ENCODE measurements at places on chromosomes 3 and 15. TPM values are rescaled to one million over a fixed set of nuclear protein-coding genes. Genes with fewer than 3 reads are reported as not detected.
A peak's percentile ranks its signal among the peaks of the same experiment; 100 is the strongest.

DUOX1 gene
- 0.31 TPM for total RNA-seq

TIPIN gene
- total RNA-seq: 19.7 TPM

ALDH1A3 gene
- 143 TPM for total RNA-seq

CAV3 gene
- not detected for total RNA-seq

RARRES1 gene
- 1.3 TPM for total RNA-seq

DNASE1L3 gene
- total RNA-seq: not detected

DNA sequence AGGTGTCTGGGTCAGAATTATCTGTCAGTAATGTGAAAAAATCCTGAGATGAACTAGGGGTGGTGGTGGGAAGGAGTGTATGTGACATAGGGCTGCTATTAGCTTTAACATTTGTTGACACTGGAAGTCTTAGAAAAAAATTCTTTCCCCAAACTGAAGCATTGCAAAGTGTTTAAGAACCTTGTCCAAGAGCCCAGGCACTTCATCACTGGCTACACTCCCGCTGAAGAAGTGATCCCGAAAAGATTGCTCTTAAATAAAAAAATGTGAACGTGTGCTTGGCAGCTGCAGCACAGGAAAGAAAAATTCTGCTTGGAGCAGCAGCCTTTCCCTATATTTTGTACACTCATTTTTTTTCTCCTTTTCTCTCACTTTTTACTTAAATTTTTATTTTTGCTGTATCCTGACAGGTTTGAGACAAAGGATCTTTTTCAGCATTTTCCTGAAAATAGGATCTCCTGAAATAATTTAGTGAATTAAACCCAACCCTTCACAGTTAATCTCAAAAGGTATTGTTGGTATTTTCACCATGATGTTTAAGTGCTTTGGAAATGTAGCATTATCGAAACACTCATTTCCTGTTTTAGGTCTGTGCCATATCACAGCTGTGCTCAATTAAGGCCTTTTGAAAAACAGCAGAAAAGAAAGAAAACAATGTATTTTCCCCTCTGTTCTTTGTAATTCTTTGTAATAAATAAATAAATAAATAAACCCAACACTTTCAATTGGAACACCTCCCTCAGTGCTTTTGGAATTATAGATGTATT is 477.6 kb downstream of the ZNF385D start:
- H3K27ac ChIP-seq: no peak overlapping the region
- H3K27me3 ChIP-seq: no peaks in the 10 kb centered on the region
- H3K36me3 ChIP-seq: no peaks in the 10 kb centered on the region
- H3K4me3 ChIP-seq: no peak overlapping the region
- DNase-seq: no peak
- H3K4me1 ChIP-seq: no peaks in the 10 kb centered on the region

- no peak overlapping the region for H3K4me3 ChIP-seq
- H3K4me1 ChIP-seq: peaks cover 11% of the 10 kb centered on the region
- no peaks in the 10 kb centered on the region for H3K36me3 ChIP-seq
- no peak for DNase-seq
These were observed 5.7 kb upstream of the APEH start for GRCh38 chr3:49668414-49668797.

GRCh38 chr15:64288577-64288976 is 67.4 kb downstream of the CSNK1G1 start:
- no peaks in the 10 kb centered on the region for H3K36me3 ChIP-seq
- H3K27ac ChIP-seq: no peak overlapping the region
- H3K4me1 ChIP-seq: no peaks in the 10 kb centered on the region
- no peak overlapping the region for H3K4me3 ChIP-seq
- peak; percentile 8 for DNase-seq

GRCh38 chr15:28969511-28970085 is 83.8 kb downstream of the APBA2 start:
- no peak overlapping the region for H3K4me3 ChIP-seq
- DNase-seq: no peak
- H3K27ac ChIP-seq: no peak overlapping the region

DNA sequence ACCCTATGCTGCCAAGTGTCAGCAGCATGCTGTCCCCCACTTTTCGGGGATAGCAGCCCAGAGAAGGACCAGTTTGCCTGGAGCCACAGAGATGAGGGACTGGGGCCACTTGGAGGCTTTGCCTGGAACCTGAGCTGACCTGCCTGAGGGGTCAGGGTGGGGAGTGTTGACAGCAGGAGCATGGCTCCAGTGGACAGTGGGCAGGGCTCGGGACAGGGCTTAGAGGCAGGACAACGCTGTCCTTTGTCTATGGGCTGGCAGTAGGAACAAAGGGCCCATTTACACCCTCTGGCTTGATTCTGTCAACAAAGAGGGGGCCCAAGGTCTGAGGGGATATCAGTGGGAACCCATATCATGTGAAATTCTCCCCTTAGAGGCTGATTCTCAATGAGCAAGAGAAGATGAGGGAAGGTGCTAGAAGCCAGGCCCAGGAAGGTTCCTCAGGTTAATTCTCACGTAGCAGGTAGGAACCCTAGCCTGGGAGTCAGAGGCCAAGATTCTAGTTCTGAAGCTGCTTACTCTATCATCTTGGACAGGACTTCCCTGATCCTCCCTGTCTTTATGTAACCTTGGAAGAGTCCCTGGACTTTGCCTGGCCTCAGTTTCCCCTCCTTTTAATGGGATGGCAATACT is 29.7 kb upstream of the HHATL start:
- H3K27ac ChIP-seq: no peak overlapping the region
- H3K27me3 ChIP-seq: no peaks in the 10 kb centered on the region
- H3K4me1 ChIP-seq: no peaks in the 10 kb centered on the region
- H3K36me3 ChIP-seq: no peaks in the 10 kb centered on the region
- DNase-seq: no peak

- no peaks in the 10 kb centered on the region for H3K36me3 ChIP-seq
- H3K27me3 ChIP-seq: no peaks in the 10 kb centered on the region
- peaks cover 34% of the 10 kb centered on the region for H3K4me1 ChIP-seq
These were observed 62.0 kb upstream of the NR2E3 start for GRCh38 chr15:71748293-71748718.

DNA sequence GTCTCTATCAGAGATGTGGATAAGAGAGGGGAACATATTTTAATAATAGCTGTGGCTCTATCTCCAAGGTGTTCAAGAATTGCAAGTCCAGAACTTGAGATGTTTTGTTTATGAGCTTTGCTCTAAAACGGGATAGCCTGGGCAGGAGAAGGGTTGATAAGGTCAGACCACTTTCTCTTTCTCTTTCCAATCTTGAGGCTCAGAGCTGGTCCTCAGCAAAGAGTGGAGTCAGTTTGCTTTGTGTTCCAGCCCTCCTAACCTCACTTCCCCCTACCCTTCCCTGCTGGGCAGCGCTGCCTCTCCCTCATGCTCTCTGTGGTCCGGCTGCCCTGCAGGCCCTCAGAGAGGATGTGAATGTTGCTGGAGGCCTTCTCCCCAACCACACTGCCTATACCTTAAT is 13.8 kb downstream of the KLHL6 start:
- no peaks in the 10 kb centered on the region for H3K36me3 ChIP-seq
- no peaks in the 10 kb centered on the region for H3K27me3 ChIP-seq
- H3K4me3 ChIP-seq: no peak overlapping the region
- DNase-seq: no peak
- H3K27ac ChIP-seq: no peak overlapping the region

DNA sequence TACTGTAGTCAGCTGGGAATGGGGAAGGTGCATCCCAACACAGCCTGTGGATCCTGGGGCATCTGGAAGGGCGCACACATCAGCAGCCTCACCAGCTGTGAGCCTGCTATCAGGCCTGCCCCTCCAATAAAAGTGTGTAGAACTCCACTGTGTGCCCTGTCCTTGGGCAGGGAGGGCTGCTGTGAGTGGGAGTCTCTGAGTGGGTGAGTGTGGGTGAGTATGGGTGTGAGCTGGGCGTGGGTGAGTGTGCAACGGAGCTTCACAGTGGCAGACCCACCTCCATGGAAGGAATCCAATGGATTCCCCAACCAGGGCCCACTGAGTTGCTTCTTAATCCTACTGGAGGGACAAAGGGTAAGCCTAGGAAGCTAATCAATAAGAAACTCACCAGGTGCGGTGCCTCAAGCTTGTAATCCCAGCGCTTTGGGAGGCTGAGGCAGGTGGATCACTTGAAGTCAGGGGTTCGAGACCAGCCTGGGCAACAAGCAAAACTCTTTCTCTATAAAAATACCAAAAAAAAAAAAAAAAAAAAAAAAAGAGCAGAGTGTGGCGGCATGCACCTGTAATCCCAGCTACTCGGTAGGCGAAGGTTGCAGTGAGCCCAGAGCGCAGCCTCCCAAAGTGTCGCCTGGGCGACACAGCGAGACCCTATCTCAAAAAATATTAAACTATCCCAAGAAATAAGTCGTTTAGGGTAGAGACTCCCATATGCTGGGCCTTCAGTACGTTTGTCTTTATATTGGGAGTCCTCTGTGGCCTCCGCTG is 555 bp upstream of the RCCD1 start:
- peaks cover 23% of the 10 kb centered on the region for H3K4me1 ChIP-seq
- H3K27me3 ChIP-seq: no peaks in the 10 kb centered on the region
- peak overlapping the region; percentile 77 for H3K4me3 ChIP-seq
- peak overlapping the region; percentile 96 for H3K27ac ChIP-seq
- no peak for DNase-seq
- H3K36me3 ChIP-seq: peaks cover 4% of the 10 kb centered on the region

GRCh38 chr15:39411102-39411989 is 169.5 kb upstream of the THBS1 start:
- no peak for DNase-seq
- no peaks in the 10 kb centered on the region for H3K36me3 ChIP-seq
- H3K4me3 ChIP-seq: no peak overlapping the region
- H3K27ac ChIP-seq: no peak overlapping the region
- no peaks in the 10 kb centered on the region for H3K4me1 ChIP-seq
- no peaks in the 10 kb centered on the region for H3K27me3 ChIP-seq

- H3K27me3 ChIP-seq: peaks cover 2% of the 10 kb centered on the region
- no peak for DNase-seq
- no peaks in the 10 kb centered on the region for H3K4me1 ChIP-seq
- H3K36me3 ChIP-seq: no peaks in the 10 kb centered on the region
These were observed 141.0 kb upstream of the RASGRP1 start for GRCh38 chr15:38705436-38706219.

DNA sequence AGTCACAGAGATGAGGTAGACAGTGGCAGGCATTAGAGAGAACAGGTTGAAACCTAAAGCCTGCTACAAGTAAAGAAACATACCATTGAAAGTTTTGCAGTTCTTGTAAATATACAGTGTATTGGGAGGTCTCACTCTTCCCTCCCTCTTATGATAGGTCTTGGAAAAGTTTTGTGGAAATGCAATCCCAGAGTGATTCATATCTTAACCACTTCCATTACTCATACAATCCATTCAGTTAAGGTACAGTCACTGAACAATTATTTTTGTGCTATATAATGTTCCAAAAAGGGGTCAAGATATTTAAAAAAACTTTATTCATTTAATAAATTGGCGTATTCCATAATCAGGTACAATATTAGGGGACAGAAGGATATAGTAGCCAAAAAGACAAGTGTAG is 737.7 kb upstream of the ALCAM start:
- H3K4me3 ChIP-seq: no peak overlapping the region
- H3K27me3 ChIP-seq: no peaks in the 10 kb centered on the region
- no peaks in the 10 kb centered on the region for H3K36me3 ChIP-seq
- no peak for DNase-seq
- H3K27ac ChIP-seq: no peak overlapping the region

Measured in Panc1 (cell line).